ENCODE measurements at places on chromosomes 3 and 15.

GRCh38 chr3:46925585-46925934 is 48.0 kb downstream of the PTH1R start:
- DNase-seq = no peak

GRCh38 chr3:30035935-30036567 is 570.4 kb upstream of the TGFBR2 start:
- no peak for DNase-seq

GRCh38 chr3:9754678-9755077 is 4.9 kb downstream of the OGG1 start:
- no peak for DNase-seq

DNA sequence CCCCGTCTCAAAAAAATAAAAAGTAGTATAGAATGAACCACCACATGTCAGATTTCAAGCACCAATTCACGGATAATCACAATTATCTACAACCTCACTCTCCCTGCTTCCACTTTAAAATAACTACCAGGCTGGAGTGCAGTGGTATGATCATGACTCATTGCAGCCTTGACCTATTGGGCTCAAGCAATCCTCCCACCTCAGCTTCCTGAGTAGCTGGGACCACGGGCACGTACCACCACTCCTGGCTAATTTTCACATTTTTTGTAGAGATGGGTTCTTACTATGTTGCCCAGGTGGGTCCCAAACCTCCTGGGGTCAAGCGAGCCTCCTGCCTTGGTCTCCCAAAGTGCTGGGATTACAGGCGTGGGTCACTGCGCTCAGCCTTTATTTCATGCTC is 38.1 kb upstream of the LDHAL6B start:
- DNase-seq = no peak

DNA sequence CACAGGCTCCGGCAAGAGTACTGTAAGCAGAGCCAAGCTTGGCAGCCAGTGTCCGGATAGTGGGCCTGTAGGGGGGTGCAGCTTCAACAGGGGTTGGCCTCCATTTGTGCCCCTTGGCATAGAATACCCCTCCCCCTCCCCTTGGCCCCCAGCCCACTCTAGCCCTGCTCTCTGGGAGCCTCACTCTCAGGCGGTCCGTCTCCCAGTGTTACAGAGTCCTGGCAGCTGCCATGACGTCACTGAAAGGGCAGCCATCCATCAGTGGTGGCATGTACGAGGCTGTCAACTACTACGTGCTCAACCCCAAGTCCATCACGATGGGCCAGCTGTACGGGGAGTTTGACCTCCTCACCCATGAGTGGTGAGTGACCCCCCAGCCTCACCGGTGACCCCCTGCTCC is 50.4 kb downstream of the DNAH1 start:
- DNase-seq = no peak

DNA sequence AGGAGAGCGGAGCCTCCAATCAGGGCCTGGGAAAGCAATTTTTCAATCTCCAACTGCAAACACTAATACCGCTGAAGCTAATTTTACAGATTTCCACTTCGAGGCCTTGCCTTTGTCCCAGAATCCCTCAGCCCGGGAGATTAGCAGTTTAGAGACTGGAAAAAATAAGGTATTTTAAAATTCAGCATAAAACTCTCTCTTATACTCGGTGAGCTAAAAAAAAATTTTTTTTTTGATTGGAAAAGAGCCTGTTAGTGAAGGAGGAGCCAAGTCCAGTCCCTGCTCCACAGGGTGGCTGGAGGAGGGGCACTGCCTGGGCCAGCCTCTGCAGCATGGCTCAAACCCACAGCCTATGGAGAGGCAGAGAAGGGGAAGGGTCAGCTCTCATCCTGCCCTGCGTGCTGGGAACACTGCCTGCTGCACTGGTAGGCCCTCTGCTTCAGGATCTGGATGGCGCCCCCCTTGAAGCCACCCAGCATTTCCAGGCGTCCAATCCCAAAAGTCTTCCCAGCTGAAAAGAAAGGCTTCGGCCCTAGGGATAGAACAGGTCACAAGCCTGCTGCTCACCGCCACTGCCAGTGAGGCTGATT is 48.9 kb downstream of the CACNA2D2 start:
- no peak for DNase-seq

GRCh38 chr15:77420610-77421369 is at the start of gene HMG20A:
Gene HMG20A (plus strand): TSS chr15:77420888. CDS start chr15:77458408, 37,520 bp downstream.
- peak; percentile 75 for DNase-seq

DNA sequence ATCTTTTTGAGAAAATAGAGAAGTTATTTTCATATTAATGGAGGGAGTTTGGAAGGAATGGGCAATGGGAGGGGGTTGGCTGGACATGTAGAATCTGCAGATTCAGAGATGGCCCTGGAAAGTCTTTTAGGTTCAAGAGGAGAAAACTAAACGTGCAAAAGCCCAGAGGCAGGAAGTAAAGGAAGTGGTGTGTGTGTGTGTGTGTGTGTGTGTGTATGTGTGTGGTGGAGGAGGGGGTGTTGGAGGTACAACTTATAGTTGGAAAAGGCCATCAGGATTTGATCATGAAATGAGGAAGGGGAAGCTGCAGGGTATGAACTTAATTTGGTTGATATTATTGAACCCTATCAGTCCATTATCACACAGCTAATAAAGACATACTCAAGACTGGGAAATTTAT is 5.6 kb upstream of the LPP start:
- no peak for DNase-seq

GRCh38 chr3:172595664-172596393 is 72.6 kb upstream of the TNFSF10 start:
- peak; percentile 27 for DNase-seq

GRCh38 chr15:65925338-65925737 is 56.0 kb downstream of the RAB11A start:
- DNase-seq = no peak

DNA sequence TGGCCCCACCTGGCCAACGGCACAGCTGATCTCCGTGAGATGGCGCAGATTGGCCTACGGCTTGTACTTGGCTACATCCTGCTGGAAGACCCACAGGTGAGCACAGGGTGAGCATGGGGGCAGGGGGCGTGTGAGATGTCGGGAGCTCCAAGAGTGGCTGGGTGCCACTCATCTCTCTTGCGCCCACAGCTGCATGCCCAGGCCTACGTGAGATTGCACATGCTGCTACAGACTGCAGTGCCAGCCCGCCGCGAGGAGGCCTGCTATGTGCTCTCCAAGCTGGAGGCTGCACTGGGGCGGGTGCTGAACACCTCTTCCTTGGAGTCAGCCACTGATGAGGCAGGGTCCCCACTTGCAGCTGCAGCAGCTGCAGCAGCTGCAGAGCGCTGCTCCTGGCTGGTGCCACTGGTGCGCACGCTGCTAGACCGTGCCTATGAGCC is 22.3 kb downstream of the NBEAL2 start:
- no peak for DNase-seq

DNA sequence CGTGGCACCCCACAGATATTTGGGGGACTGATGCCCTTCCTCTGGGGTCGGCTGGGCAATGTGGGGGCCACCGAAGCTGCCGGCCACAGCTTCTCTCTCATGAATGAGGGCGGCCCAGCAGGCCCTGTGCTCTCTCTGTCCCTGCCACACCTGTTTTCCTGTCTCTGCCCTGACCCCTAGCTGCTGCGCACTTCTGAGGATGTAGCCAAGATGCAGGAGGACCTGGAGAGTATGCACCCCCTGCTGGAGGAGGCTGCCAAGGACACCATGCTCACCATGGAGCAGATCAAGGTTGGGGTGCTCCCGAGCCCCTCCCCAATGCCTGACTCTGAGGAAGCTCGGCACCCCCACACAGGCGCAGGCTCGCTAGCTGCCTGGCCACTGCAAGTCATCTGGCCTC is 59.7 kb downstream of the SEMA3G start:
- peak; percentile 32 for DNase-seq

GRCh38 chr3:72159487-72159886 is 374.5 kb upstream of the PROK2 start:
- no peak for DNase-seq

- no peak for DNase-seq
Observed at GRCh38 chr3:43792904-43793303, 102.2 kb downstream of the ABHD5 start.

- DNase-seq = no peak
Observed at GRCh38 chr3:147713234-147714133, 304.3 kb downstream of the ZIC1 start.

- DNase-seq = no peak
Observed at GRCh38 chr3:86269364-86270155, 721.4 kb downstream of the VGLL3 start.

GRCh38 chr3:1609416-1609815 is 489.2 kb upstream of the CNTN4 start:
- no peak for DNase-seq

DNA sequence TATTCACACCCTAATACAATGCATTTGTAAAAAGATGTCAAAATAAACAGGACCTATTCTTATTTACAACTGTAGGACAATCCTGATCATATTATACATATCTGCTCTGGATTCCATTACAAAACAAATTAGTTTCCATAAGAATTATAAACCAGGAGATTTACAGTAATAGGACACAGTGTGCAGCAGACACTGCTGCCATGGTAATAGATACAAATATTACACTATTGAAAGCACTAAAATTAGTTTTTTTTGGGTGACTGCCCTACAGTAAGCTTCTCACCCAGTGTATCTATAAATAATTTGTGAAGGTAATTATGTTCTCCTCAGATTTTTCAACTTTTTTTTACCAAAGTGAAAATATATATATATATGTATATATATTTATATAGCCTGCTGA is 47.9 kb downstream of the USF3 start:
- DNase-seq = no peak

DNA sequence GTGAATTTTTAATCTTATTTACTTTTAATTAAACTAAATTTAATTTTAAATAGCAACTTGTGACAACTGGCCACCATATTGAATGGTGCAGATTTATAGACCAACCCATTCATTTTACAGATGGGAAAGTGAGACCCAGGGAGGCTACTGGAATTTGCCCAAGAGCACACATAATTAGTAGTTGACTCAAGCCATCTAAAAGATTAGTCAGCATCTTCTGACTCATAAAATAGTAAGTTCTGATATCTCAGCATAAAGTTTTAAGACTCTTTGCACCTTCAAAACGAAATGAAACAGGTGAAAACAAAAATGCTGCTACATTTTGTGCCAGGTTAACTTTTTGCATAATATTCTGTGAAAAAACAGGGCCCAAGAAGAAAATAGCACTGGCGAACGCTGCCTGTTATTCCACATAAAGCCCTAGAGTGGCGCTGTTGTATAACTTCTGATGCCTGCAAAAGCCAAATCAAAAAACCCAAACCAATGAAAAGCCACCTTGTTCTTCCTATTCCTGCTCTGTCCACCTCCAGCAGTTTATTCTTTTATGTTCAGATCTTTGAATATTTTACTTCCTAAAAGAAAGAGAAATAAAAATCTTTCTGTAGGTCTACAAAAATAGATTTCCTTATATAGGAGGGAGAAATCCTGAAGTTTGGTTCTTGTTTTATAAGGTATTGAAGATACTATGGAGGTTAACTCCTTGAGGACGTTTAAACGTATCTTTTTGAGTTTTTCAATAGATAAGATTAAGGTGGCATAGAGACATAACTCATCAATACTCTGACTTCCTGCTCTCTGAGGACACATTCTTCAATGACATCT is 62.8 kb downstream of the OTOL1 start:
- no peak for DNase-seq

GRCh38 chr15:69980341-69981059 is 117.2 kb downstream of the TLE3 start:
- DNase-seq = no peak

DNA sequence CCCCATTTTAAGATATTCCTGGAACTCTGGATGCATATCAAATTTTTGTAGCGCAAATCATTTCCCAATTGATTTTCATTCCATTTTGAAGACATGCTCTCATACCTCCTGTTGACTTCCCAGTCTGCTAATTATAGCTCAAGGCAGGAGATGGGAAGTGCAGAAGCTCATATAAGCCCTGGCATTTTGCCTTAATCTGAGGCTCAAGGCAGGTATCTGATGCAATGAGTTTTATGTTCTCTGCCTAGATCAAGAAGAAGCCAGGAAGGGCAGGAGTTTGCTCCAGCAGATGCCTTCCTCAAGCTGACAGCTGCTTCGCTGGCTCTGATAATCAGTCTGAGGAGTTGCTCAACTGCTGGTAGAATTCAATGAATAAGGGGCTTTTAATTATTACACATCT is 65.6 kb upstream of the NEDD4 start:
- no peak for DNase-seq

DNA sequence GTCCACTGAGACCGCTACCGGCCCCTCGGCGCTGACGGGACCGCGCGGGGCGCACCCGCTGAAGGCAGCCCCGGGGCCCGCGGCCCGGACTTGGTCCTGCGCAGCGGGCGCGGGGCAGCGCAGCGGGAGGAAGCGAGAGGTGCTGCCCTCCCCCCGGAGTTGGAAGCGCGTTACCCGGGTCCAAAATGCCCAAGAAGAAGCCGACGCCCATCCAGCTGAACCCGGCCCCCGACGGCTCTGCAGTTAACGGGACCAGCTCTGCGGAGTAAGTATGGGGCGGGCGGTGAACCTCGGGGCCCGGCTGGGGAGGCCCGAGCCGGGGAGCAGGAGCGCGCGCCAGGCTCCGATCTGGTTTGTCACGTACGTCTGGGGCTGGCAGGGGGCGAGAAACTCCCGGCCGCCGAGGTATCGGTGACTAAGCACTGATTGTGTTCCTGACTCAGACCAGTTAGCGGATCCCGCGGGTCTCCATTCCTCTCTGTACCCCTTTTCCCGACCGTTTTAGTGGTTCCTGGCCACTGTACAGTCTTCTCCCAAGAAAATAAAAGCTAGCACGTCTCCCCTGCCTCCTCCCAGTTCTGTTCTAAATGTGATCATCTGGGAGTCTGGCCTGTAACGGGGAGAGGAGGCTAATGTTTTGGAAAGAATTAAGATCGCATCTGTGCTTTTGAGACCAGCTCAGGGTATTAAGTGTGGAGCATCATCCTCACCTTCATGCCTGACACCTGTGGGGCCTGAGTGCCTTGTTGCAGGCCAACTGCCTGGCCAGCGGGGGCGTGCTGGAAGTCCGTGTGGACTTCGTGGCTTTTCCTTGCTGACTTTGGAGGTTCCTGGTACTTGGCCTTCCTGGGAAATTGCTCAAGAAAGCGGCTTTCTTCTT is 691 bp downstream of the MAP2K1 start:
- peak; percentile 85 for DNase-seq

- DNase-seq = no peak
Observed at GRCh38 chr3:27779176-27779575, 57.1 kb upstream of the EOMES start.

GRCh38 chr3:141485641-141486495 is 959 bp upstream of the RASA2 start:
- peak; percentile 38 for DNase-seq

- no peak for DNase-seq
Observed at GRCh38 chr3:88403319-88403718, 253.6 kb downstream of the C3orf38 start.

Data from stimulated activated naive CD8-positive, alpha-beta T cell treated with anti-CD3 and anti-CD28 coated beads, Interleukin-15, Interleukin-2, amounts not matched to agents 100 U/mL and 50 U/mL, for 24 hours (primary cell).